ENCODE measurements at places on chromosomes 11 and 22.

- DNase-seq = no peak
These were observed 39.6 kb downstream of the BTBD10 start for GRCh38 chr11:13423372-13423771.

- no peak for DNase-seq
These were observed 2.2 kb upstream of the KIRREL3 start for GRCh38 chr11:127002669-127003259.

- DNase-seq = no peak
These were observed 47.6 kb downstream of the OR4C45 start for GRCh38 chr11:50080256-50080655.

GRCh38 chr11:32365192-32365591 is 70.1 kb downstream of the WT1 start:
- no peak for DNase-seq

DNA sequence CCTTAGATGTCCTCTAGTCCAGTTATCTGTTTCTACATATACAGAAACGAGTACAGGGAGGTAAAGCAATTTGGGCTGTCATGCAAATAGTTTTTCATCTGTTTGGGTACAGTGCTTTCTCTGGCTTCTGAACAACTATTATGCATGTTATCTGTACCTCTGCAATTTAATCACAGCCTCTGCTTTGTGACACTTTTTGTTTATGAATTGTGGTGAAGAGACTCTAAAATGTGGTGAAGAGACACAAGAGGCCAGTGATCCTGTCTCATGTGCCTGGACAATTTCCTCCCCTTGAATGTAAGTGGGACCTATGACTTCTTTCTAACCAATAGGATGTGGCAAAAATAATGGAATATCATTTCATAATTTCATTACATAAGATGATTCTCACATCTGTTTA is 130.3 kb upstream of the ARHGAP42 start:
- no peak for DNase-seq

GRCh38 chr11:64593156-64594105 is 2.4 kb downstream of the SLC22A12 start:
- DNase-seq = no peak

DNA sequence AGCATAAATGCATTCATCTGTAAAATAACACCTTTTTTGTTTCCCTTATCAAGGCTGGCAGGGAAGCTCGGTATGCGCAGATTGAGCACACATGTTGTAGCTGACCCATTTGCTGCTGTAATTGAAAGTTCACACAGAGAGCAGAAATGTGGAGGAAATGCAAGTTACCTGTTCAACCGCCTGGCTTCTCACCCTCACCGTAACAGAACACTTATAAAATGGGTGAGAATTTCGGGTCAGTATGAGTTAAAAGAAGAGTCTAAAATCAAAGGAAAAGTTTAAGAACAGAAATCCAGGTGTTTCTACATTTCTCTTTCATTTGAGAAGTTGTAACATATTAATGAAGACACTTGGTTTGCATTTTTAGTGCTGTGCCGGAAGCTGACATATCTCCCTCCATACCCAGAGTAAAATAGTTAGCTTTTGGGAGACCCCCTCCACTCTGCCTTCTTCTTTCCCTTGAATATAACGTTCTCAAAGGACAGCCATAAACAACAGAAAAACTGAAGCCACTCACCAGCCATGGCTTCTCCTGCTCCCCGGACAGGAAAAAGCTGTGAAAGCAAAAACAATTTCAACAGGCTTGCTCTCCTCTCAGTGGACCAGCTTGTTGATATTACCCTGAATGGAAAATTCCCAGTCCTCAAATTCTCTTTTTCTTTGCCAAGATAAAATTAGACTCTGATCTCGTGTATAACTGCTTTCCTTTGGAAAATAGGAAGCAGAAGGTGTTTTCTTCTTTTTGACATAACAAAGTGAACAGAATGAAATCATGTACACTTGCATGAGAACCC is at the start of gene CASP12:
Gene CASP12, minus strand, starts transcription at position 570 of the 794 bp plus-strand sequence.
- DNase-seq = no peak

DNA sequence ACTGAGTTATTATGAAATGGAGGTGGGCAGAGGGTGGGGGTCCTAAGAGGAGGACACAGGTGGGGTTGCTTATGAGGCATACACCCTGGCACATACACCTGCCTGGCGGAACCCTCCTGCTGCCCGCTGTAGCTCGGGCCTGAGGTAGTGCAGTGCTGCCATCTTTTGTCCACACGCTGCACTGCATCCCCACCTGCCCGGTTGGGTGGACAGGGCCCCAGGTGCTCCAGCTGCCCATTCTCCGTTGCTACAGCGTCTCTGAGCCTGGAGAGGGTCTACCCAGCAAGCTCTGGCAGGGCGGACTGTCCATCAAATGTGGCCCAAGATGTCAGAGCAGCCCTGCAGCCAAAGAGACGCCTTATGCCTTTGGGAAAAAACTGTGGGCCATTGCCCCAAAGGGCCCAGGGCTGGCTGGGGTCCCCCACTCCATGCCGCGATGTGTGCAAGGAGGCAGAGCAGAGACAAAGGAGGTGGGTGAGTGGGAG is 131.2 kb downstream of the BUD13 start:
- DNase-seq = peak; percentile 17

- no peak for DNase-seq
These were observed 36.2 kb downstream of the MPPED1 start for GRCh38 chr22:43448048-43448447.

DNA sequence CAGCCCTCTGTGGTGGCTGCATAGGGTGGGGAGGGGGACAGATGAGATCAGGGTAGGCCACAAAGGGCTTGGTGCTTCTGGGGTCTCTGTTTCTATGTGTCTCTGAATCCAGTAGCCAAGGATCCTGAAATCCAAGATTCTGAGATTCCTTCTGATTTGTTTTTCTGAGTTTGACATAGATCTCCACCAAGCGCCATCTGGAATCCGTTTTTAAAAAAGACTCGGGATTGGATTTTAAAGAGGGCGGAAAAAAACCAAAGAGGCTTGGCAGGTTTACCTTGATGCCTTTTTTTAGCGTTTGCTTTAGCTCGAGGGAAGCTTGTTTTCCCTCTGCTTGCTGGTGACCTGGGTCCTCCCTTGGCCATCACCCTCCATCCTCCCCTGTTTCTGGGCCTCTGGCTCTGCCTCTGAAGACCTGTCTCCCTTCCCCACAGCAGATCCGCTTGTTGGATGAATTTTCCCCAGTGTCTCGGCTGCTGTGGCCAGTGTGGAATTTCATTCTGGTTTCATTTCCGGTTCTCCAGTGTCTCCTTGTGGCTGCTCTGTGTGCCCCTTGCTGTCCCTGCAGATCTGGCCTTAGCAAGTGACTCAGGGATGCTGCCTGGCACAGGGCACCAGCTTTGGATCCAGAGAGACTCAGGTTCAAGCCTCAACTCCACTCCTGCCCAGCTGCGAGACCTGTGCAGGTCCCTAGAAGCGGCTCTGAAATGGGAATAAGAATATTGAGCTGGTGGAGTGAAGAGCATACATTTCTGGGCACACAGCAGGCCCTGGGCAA is 15.1 kb downstream of the SYNGR1 start:
- DNase-seq = no peak

- no peak for DNase-seq
These were observed 17.8 kb upstream of the XBP1 start for GRCh38 chr22:28817919-28818859.

- no peak for DNase-seq
These were observed 34.5 kb downstream of the IGSF9B start for GRCh38 chr11:133922078-133922870.

GRCh38 chr11:20351136-20351535 is 12.4 kb upstream of the HTATIP2 start:
- no peak for DNase-seq

DNA sequence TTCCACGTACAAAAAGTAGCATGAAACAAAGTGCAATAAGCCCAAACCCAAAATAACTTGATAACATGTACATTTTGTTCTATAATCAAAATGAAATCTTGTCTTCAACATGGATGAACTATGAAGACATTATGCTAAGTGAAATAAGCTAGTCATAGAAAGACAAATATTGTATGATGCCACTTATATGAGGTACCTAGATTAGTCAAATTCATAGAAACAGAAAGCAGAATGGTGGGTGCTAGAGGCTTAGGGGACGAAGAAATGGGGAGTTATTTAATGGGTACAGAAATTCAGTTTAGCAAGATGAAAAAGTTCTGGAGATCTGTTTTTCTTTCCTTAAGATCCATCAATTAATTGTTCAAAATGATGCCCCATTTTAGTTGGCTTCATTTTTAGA is 7.5 kb downstream of the PGM2L1 start:
- DNase-seq = no peak

DNA sequence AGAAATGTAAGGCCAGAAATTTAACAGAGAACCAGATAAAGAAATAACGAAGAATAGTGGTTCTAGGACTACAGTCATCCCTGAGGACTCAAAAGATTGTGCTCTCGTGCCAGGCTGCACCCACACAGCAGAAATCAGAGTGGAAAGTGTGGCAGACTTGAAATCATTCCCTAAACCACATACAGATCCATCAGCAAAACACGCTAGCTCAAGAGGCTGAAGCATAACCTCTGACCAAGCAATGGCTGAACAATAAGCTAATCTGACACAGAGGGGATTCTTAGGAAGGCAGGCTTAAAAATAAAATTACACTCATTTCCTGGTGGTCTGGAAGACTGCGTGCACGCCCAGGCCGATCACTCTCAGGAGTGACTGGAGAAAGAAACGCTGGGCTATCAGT is 19.0 kb downstream of the NCF4 start:
- no peak for DNase-seq

- DNase-seq = no peak
These were observed 63.8 kb downstream of the IMMP1L start for GRCh38 chr11:31445621-31446020.

Measured in Panc1 (cell line).